ENCODE measurements at places on chromosomes 1 and 21.

DNA sequence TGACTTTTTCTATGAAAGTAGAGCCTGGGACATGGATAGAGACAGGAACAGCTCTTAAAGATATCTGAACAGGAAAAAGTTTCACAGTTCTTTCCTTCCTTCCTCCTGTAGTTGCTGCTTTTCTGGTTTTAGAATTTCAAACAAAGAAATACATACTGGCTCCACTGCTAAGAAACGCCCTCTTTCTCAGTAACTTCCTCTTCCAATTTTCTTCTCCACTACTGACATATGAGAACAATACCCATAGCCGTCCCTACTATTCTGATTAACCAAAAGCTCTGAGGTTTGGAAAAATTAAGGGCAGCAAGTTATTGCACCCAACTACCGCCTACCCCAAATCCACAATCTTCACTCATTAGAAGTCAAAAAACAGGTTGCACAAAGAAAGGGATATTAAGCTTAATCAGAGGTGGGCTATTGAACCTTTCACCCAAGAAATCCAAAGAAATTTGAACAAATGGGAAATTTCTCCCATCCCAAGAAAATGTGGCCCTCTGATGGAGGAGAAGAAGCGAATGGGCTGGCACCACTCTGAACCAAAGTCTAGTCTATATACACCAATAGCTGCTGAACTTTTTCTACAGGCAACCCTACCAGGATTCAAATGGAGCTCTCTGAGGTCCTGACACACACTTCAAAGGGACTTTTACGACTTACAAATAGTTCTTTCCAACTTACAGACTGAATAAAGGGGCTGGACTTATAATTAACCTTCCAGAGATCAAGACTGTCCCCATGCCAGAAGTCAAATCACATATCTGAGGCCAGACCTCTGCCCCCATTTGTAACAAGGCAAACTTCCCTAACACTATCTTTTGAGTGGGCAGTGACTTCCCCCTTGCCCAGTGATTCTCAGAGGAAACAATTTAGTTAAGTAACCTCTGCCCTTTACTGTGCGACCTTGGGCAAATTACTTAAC is 1.7 kb downstream of the WASF2 start:
- DNase-seq: peak; percentile 54

DNA sequence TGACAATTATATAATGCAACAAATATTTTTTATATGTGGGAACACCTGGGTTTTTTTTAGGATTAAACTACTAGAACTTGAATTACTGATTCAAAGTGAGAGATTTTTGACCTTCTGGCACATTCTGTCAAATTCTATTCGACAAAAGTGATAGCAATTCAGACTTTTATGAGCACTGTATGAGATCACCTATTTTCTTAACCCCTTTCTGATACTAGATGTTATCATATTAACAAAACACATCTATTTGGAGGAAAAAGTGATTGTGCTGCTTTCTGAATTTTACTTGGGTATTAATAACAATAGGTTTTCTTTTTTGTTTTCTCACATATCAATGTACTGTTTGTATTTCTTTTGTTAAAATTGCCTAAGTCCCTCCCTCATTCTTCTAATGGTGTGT is 174.9 kb upstream of the GREM2 start:
- DNase-seq: no peak

DNA sequence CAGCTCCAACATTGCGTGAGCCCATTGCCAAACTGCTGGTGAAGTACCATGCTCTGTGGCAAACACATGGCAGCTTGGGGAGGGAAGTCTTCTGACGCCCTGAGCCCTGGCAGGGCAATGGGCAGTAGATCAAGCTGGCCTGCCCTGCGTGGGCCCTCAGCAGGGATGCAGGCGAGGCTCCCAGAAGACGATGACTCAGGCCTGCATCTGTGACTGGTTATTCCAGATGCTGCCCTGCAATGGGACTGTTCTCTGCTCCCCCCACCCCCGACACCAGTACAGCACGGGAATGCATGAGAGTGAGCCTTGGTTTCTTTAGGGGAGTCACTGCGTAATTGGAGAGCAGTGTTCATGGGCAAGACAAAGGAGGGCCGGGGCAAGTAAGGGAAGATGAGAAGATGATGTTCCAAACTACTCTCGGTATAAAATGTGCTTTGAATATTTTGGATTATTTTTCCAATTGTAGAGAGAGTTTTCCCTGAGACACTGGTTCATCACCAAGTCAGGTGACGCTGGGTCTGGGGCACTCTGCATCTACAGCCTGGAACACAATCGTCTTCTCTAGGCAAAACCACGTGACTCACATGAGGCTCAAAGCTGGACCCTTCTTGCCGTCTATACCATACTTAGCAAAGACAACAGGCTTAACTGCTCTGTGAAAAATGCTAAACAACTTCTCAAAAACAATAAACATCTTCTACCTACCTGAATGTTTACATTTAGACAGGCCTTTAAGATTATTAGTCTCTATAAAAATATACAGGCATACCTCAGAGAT is 9.0 kb upstream of the C1orf198 start:
- no peak for DNase-seq

- DNase-seq: peak; percentile 98
Measured at GRCh38 chr1:182739545-182739944, 50.0 kb upstream of the NPL start.

DNA sequence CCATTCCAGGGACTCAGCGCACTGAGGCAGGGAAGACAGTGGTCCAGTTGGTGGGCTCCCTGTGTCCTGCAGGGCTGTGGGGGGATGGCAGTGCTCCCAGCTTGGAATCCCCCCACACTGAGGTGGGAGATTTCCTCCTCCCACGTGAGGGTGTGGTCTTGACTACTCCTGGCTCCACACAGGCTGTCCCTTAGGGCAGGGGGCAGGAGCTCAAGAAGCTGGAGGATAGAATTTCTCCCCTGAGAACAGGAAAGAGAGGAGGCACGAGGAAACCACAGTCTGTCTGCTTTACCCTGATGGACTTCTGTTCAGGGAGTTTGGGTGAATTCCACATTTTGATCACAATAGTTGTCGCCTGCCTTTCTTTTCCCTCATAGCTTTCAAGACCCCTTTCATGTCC is 62.1 kb downstream of the CACNA1E start:
- DNase-seq: no peak

GRCh38 chr1:26162220-26162709 is 3.4 kb downstream of the FAM110D start:
- no peak for DNase-seq

DNA sequence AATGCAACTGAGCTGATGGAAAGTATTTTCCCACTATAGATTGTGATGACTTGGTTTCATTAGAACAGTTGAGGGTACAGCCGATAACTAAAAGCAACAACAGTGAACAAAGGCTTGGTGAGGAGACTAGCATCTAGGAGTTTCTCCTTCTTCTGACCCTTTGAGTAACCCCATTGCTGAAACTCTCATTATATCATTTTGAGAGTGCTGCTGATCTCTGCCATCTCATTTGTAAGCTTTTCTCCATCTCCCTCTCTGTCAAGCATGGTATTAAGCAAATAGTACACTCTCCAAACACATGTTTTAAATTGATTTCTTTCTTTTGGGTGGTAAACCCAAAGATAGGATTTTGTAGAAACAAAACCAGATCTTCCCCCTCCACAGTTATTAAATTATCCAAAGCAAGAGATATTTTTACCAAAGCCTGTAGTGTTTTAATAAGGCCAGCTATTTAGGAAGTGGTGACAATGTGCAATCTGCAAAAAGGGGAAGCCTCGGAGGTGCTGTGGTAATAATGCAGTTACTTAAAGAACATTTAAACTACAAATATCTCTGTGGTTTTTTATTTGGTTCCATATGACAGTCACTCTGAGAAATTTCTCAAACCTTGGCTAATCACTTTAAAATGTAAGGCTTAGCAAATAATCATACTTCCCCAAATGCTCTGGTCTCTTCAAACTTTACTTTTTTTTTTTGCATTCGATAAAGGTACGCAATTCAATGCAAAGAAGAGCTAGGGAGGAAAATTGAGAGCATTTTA is 287.5 kb downstream of the HLX start:
- DNase-seq: no peak

DNA sequence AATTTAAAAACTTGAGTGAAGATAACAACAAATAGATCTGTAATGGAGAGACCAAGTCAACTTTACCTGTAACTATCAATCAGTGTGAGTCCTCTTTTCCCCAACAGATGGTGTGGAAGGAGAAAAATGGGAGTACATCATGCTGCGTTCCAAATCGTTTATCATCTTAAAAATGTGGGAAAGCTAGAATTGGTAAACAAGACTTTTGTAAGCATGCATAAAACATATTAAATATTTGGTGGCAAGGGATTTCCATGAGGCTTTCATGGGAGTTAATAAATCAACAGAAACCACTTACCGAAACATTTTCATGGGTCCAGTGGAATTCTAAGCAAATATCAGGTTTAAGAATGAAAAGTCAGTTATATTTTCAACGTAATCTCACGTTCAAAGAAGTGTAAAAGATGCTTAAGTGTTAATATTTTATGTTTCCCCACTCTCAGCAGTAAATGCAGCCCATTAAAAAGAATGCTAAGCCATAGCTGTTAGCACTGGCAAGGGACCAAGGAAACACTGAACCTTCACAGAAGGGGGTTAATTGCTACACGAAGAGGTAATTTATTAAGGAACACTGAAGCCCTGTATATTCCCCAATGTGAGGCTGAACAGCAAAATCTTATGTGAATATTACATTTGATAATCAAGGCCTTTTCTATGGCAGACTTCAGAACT is 117.0 kb downstream of the ZC3H11B start:
- no peak for DNase-seq

GRCh38 chr1:172581779-172582178 is 48.8 kb downstream of the SUCO start:
- peak; percentile 31 for DNase-seq

GRCh38 chr21:33670076-33670978 is 28.0 kb downstream of the ITSN1 start:
- no peak for DNase-seq

DNA sequence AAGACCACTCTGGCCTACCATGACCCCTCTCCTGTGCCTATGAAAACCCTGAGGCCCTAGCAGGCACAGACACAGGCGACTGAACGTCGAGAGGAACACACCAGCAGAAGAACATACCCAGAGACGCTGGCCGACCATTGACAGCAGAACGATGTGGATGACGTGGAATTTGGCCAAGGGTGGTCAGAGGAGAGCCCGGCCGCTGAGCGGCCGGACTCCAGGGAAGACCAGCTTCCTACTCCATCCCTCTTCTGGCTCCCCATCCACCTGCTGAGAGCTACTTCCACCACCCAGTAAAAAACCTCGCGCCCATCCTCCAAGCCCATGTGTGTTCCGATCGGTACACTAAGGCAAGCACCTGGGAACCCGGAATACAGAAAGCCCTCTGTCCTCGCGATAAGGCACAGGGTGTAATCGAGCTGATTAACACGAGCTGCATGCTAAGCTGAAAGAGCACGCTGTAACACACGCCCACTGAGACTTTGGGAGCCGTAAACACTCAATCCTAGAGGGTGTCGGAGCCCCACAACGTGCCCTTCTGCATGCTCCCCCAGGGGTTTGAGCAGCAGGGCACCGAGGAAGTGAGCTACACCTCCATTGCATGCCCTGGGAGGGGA is 150.3 kb downstream of the CENPF start:
- DNase-seq: no peak

GRCh38 chr1:22793647-22794046 is 83.0 kb downstream of the EPHB2 start:
- no peak for DNase-seq

- no peak for DNase-seq
Measured at GRCh38 chr1:27381969-27382762, 967 bp downstream of the CD164L2 start.

DNA sequence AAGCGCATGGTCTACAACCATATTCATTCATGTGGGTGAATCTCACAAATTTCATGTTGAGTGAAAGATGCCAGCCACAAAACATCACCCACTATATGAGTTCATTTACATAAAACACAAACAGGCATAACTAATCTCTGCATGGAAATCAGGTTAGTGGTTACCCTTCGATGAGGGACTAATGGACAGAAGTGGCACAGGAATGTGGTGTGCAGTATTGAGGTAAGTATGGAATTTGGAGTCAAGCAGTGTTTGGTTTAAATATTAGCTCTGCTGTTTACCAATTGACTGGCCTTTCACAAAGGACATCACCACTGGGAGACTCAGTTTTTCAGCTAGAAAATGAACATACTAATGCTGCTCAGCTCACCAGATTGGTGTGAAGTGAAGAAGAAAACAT is 24.2 kb downstream of the CCDC185 start:
- no peak for DNase-seq

- DNase-seq: no peak
Measured at GRCh38 chr21:44492567-44493385, 37.5 kb downstream of the LRRC3 start.

GRCh38 chr1:24373710-24374109 is 39.9 kb downstream of the STPG1 start:
- DNase-seq: no peak

DNA sequence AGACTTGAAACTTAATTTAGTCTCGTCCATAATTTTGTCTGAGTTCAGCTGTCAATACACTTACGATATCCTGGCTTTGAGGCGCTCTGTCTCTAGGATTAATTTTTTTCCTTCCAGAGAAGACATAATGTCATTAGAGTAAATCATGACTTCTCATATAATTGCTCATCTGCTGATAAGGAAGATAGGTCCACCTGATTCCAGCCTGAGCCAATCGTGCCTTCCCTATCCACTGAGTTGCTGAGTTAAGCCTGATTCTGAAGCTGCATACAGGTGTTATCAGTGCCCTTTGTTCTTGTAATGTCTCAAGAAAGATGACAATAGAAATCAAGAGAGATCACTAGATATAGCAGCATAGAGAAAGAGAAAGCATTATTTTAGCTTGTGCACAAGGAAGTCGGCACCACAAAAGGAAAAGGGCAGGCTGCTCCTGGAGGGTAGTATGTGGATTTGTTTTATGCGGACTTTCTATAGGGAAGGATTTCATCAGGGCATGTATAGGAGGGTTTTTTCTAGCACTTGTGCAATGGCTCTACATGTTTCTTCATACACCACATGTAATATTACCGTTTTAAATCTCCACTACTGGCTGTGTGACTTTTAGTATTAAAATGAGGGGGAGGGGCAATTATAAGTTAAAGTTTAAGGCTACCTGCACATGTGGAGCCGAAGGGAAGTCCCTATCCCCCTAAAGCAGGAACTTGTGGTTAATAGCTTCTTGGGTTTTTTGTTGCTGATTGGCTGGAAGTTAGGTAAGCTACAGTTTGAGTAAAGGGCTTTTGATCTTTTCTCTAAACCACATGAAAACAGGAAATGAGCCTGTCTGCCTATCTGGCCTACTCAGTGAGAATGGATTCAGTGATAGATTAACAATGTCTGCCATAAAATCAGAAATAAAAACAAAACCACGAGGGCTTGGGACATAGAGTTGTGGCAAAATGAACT is 133.4 kb downstream of the PLPPR5 start:
- DNase-seq: peak; percentile 60

DNA sequence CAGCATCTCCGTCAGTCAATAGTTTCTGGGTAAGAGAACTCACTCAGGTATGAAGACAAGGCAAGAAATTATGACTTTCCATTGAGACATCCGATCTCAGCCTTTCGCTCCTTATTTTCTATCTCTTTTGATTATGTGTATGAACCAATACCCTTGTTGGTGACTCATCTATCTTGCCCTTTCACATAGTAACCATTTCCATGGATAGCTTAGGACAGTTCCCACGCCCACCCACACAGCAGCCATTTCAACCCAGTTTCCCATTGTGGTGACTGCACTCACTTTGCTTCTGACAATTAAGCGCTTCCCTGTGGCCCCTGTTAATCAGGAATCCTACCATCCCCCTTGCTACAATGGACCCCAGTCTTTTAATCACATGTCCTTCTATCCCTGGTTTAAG is 210.6 kb upstream of the ADGRL2 start:
- no peak for DNase-seq

- no peak for DNase-seq
Measured at GRCh38 chr1:30029677-30030076, 693.7 kb downstream of the MATN1 start.

- no peak for DNase-seq
Measured at GRCh38 chr1:207845109-207845508, 65.8 kb downstream of the CD34 start.
